ENCODE measurements at places on chromosomes 13 and 19.
A peak's percentile ranks its signal among the peaks of the same experiment; 100 is the strongest.

DNA sequence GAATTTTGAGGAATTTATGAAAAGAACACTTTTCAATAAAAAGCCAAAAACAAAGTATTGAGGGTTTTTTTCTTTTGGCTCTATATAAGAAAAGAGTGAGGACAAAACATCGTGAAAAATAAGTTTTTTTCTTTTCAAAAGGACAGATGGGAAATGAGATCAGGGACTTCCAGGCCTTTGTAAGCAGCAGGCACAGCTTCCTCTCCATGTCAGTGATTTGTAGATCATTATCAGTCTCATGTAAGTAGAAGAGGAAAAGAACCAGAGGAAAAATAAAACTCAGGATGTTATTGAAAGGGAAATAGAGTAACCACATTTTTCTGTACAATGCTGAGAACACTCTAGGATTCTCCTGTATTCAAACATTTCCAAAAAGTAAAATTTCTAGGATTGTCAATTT, 29.9 kb downstream of the DOCK9 start:
- DNase-seq = no peak

GRCh38 chr19:13447978-13448377, 58.3 kb downstream of the CACNA1A start:
- DNase-seq = no peak

DNA sequence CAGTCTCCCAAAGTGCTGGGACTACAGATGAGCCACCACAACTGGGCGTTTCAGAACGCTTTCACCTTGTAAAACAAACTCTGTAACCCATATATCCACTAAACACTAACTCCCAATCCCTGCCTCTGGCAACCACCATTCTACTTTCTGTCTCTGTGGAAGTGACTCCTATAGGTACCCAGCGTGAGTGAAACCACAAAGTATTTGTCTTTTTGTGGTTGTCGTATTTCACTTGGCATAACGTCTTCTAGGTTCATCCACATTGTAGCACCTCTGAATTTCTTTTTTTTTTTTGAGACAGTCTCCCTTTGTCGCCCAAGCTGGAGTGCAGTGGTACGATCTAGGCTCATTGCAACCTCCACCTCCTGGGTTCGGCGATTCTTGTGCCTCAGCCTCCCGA, 44.8 kb downstream of the BRD4 start:
- DNase-seq = no peak

DNA sequence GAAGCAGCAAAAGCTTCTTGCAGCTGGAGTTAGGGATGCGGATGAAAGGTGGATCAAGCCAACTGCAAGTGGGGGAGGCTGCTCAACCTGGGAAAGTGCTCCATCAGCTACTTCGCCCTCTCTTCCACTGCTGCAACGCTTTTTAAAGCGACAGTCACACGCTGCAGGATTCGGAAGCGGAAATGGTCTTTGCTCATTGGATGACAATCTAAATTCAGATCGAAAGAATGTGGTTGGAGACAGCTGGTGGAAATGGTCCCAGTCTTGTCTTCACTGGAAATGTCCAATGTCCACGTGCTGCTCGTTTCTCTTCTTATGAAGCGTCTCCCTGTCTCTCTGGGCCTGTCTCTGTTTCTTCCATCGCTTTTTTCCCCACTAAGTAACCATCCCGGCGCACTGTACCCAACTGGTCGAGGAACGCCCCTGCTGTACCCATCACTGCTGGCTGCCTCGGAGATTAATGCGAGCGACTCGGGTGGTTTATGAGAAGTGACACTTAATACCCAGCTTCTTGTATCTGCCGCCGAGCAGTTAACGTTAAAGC, 2.1 kb upstream of the FGF9 start:
- no peak for DNase-seq

GRCh38 chr13:41311406-41312175, 524 bp downstream of the NAA16 start:
- DNase-seq = no peak

DNA sequence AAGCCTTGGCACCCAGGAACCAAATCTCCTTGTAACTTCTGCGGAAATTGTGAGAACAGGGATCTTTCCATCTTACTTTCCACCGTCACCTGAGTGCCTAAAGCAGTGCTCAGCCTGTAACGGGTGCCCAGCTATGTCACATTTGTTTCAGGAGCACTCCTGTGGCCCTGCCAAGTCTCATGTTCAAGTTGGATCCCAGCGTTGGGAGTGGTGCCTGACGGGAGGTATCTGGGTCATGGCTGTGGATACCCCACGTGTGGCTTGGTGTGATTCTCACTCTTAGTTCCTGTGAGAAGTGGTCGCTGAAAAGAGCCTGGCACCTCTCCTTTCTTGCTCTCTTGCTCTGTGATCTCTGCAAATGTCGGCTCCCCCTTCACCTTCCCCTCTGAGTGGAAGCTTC, 114.9 kb downstream of the UQCRFS1 start:
- no peak for DNase-seq

GRCh38 chr13:68745502-68745901, 1362.1 kb upstream of the ATXN8OS start:
- no peak for DNase-seq

DNA sequence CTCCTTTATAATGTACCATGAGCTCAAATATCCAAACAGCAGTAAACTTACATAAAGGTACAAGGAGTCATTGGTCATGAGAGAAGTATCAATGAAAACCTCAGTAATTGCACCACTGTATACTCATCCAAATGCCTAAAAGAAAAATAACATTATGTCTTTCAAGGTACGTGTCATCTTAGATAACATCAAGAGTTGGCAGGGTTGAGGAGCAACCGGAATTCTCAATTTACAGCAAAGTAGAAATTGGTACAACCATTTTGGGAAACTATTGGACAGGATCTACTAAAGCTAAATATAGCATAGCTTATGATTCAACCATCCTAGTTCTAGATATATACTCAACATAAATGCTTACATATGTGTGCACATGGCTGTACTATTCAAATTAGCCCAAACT, 502.8 kb downstream of the GPC6 start:
- DNase-seq = no peak

- DNase-seq = no peak
Observed at GRCh38 chr19:4378886-4379285, 21.5 kb downstream of the SH3GL1 start.

- no peak for DNase-seq
Observed at GRCh38 chr19:33376423-33376822, 2.9 kb downstream of the CEBPG start.

DNA sequence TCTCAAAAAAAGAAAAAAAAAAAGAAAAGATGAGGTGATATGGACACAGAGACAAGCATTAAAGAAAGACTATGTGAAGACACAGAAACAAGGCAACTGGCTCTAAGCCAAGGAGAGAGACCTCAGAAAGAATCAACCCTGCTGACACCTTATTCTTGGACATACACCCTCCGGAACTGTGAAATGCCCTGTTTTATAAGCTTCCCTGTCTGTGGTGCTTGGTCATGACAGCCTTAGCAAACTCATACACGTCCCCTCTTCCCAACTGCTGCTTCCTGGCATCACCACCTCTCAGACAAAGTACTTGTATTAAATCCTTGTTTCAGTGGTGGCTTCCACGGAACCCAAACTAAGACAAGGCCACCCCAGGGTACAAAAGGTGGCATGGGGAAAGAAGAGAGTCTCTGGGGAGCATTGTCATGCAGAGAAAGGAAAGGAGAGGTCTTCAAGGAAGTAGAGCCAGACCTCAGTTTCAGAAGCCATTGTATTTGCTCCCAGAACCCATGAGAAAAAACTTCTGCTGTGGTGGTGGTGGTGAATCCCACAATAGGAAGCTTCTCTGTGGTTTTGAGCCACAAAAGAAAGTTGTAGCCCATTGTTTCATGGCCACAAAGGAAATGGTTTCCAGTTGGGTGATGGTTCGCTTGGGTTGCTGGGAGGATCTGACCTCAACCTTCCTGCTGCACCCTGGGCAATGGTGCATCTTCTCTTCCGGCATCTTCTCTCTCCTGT, 16.3 kb upstream of the TSPAN16 start:
- DNase-seq = no peak

DNA sequence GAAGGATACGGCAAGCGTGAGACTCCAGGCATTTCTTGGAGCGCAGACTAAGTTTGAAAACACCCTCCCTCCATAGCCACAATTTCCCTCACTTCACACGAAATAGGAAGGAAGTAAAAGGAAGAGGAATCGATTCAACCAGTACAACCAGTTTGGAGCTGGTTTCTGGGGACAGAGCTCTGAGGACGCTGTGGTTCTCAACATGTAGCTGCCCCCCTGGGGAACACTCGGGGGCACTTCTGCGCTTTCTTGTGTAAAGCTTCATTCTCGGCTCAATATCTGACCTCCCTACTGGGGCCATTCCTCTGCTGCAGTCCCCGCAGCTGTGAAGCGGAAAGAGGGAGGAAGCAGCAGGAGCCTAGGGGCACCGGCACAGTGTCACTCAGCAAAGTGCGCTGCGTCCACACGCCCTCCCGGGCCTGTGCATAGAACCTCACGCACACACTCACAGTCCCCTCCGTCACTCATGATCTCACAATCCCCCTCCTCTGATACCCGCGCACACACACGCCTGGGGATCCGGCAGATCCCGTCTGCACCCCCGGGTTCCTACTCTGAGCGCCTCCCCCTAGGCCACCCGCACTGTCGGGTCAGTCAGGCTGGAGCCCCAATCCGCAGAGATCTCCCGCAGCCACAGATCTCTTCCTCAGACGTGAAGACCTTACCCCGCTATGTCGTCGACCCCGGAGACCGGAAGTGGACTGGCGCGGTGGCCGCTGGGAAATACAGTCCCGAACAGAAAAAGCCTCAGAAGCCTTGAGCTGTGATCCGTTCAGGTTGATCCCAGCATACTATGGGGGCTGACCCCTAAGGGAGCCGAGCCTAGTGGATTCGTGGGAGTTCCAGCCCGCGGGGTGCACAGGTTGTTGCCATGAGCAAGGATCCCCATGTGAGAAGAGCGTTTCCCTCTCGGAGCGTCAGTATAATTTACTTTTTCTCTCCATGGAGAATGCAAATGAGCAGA, at the start of gene ZNF780A:
Gene ZNF780A (minus strand): TSS at position 703 of the 964 bp plus-strand sequence. CDS start 6,190 bp downstream, outside the sequence.
- DNase-seq = peak; percentile 68

- no peak for DNase-seq
Observed at GRCh38 chr13:98915563-98915962, 62.3 kb downstream of the DOCK9 start.

GRCh38 chr13:96710166-96710862, 284.0 kb downstream of the OXGR1 start:
- no peak for DNase-seq

DNA sequence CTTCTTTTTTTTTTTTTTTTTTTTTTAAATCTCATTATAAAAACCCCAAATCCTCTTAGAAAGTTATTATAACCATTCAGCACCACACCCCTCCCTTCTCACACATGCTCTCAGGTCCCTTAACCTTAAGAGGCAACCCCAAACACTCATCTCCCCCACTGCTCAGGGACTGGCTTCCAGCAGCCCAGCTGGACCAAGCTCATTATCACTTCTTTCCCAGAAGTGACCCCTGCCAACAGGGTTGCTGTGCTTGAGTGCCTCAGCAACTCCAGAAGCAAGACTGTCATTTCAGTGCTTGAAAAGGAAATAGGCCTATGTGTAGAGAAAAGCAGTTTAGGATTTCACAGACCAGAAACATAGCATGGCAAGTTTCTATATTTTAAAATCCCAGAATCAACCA, 84.3 kb downstream of the SLAIN1 start:
- no peak for DNase-seq

- no peak for DNase-seq
Observed at GRCh38 chr19:53782698-53783097, 41.4 kb downstream of the NLRP12 start.

DNA sequence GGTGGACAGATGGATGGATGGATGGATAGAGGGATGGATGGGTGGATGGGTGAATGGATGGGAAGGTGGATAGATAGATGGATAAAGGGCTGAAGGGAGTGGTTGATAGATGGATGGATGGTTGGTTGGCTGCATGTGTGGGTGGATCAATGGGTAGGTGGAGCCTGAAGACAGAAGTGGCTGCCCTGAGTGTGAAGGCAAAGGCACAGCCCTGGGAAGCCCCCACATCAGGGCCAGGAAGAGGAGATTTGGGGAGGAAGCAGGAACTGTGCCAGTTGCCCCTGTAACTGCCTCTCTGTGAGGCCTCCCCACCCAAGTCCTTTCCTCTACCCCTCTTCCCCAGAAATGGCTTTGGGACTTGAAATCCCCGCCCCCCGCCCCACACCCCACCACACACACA, 43.4 kb upstream of the NFIC start:
- DNase-seq = no peak

GRCh38 chr13:110826861-110827672, 87.8 kb downstream of the ANKRD10 start:
- DNase-seq = no peak

DNA sequence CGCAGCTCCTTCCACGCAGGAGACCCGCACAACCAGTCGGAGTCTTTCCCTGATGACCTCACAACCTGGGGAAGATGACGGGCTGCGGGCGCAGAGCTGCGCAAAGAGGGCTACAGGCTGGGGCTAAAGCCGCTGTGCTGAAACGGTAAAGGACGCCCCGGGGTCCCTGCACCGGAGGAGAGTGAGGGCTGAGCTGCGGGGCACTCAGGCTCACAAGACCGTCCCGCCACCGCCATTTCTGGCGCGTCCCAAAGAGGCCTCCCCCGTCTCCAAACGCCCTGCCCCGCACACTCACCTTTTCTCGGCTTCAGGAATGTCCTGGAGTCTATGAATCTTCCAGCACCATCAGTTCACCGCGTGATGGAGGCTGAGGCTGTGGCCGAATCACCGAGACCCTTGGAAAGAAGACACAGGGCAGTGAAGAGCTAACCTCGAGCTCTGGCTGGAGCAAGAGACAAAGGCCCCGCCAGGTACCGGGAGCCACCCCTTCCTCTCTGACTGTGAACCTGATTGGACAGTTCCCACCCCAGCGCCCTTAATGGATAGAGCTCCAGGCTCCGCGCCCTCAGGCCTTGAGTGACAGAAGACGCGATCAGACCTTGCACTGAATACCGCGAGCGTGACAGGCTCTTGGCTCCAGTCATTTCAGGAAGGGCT, 41.8 kb upstream of the ZNF429 start:
- DNase-seq = no peak

- no peak for DNase-seq
Observed at GRCh38 chr13:52779103-52779502, 39.5 kb upstream of the CNMD start.

GRCh38 chr19:1350867-1351266, 32.8 kb upstream of the NDUFS7 start:
- DNase-seq = no peak

GRCh38 chr13:114257014-114257413, 22.3 kb downstream of the CDC16 start:
- no peak for DNase-seq

DNA sequence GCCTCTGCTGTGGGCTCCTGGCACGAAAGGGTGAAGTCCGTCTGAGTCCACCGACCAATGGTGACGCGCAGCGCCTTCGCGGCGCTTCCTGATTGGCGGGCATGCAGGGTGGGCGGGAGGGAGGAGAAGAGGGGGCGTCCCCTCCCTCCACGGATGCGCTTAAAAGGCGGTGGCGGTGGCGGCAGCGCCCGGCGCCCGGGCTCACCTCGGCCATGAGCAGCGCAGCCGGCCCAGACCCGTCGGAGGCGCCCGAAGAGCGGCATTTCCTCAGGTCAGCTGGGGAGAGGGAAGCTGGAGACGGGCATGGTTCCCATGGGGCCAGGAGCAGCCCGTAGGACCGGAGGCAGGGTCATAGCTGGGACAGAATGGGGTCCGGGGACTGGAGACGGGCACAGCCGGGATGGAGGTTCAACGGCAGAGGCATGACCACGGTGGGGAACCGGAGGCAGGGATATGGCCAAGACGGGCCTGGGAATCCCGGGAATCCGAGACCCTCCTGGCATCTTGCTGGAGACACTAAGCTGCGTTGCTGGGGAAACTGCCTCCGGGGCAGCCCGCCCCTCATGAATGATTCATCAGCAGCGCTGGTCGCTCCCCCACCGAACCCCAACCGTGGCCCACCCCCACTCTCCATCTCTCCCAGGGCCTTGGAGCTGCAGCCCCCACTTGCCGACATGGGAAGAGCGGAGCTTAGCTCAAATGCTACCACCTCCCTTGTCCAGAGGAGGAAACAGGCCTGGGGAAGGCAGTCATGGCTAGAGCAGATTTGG, at the start of gene YJEFN3:
Gene YJEFN3 (plus strand): TSS at position 191 of the 770 bp plus-strand sequence. CDS start 22 bp downstream, at position 213.
- DNase-seq = no peak
